ENCODE measurements at places on chromosomes 3 and 15.

GRCh38 chr3:189298469-189299375 is 127.0 kb downstream of the TPRG1 start:
- DNase-seq, result no peak

- DNase-seq, result peak; percentile 77
These were observed at the start of the genes BBS4 and HIGD2B for GRCh38 chr15:72685925-72686794. BBS4 (plus strand) TSS chr15:72686207; CDS start chr15:72686228, 21 bp downstream. HIGD2B (minus strand) TSS chr15:72686182; CDS start chr15:72676374, 9,808 bp downstream.

GRCh38 chr3:94822298-94822697 is 759.4 kb downstream of the NSUN3 start:
- DNase-seq, result no peak

DNA sequence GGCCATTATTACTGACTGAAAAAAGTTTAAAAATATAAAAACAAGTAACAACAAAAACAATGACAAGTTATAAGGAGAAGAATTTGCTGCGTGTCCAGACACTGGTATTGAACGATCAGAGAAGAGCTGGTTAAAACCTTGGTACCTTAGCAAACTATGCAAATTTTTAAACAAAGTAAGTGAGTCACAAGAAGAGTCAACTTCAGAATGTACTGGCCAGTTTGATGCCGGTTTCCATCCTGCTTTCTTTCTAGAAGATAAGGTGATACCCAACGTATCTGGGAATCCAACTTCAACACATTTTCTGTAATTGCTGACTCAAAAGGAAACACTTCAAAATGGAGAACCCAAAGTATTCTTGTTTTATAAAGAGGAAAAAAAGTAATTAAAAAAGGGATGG is 49.8 kb downstream of the RUBCN start:
- DNase-seq, result no peak

GRCh38 chr3:170867143-170867937 is 2.7 kb downstream of the RPL22L1 start:
- no peak for DNase-seq

- DNase-seq, result no peak
These were observed 21.4 kb downstream of the TPM1 start for GRCh38 chr15:63063877-63064409.

DNA sequence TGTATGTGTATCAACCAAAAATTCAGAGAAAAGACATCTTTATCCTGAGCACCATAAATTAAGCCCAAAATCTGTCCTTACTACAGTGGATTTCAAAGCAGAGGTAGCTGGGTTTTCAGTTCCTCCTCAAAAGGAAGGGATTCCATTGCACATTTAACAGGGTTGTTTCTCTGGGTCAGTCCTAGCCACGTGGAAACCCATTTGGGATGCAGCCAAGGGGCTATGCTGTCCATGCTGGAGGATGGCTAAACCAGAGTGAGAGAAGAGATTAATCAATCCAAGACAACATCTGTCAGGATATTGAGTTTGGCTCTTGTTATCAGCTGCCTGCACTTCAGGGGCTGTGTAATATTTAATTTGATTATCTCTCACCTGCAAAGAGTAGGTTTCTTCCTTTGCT is 28.1 kb downstream of the LSAMP start:
- no peak for DNase-seq

DNA sequence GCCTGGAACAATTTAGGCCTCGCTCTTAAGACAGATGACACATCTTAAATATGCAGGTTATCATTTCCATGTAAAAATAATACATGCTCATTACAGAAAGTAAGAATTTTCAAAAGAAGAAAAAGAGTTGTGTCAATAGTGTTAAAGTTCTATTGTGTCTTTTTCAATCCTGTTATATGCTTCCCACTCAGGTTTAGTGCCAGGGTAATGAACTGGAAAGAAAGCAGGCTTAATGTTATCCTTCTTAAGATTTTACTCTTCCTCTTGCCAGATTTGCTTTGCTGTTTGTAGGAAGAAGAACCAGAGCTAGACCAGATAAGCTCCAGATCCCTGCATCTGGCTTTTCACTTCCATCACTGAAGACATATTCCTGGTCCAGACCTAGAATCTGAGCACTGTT is 128.6 kb downstream of the TPRG1 start:
- DNase-seq, result no peak

DNA sequence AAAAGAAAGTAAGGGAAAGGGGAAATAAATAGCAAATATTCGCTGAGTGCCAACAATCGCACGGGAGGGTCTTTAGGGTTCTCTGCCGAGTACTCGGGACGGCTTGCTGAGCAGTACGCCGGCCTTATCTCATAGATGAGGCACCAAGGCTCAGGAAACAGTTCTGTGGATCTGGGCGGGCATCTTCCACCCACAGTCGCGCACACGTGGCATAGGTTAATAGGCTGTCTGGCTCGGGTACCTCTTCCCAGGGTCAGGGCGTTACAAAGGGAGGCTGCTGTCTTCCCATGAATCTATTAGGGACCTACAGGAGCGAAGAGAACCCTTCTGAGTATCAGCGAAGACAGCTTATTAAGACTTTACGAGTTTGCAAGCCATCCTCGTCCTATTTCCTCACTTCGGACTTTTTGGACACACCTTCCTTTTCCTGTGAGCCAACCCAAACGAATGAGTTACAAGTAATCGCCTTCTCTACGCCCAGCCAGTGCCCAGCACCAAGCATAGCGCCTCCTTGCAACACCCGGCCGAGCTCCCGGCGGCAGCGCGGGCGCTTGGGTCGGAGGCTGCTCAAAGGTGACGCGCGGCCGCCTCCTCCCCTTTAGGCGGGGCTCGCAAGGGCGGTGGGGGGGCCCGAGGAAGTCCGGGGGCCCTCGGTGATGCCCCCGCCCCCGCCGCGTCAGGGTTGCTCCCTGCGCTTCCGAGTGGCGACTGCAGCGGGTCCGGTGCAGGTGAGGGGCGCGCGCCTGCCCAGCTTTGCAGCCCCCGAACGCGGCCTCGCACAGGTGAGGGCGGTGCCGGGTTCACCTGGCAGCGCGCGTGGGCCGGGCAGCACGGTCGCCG is at the start of gene MCTP2:
MCTP2 (plus strand) TSS at position 679 of the 840 bp plus-strand sequence. CDS start 66,705 bp downstream, outside the sequence.
- DNase-seq, result no peak

- DNase-seq, result no peak
These were observed 3.7 kb upstream of the ZNF609 start for GRCh38 chr15:64456634-64457108.

DNA sequence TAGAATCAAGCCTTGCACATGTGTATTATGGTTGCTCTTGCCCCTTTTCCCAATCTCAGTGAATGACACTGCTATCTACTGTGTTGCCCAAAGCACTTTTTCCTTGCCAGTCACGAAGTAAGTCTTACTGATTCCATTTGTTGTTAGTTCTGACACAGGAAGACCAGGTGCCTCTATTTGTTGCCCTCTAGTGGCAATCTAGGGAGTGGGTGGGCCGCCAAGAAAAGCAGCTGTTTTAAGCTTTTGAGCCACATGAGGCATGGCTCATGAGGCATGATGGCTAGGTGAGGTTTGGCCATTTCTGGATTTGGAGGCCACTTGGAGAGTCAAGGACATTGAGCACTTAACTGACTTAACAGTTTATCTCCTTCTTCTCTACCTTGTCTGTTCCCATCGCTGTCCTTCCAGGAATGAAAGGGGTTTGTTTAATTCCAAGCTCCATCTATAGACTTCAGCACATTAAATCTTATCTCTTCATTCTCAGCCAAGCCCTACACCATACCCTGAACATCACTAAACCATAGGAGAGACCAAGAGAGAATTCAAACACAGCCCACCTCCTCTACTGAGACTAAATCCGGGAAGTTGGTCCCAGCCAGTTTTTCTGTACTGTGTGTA is 103.1 kb downstream of the HCN4 start:
- peak; percentile 46 for DNase-seq

- peak; percentile 29 for DNase-seq
These were observed 207.4 kb downstream of the OPA1 start for GRCh38 chr3:193800138-193801043.

GRCh38 chr3:94561094-94561493 is 498.2 kb downstream of the NSUN3 start:
- no peak for DNase-seq

GRCh38 chr3:43534675-43535074 is 87.1 kb downstream of the ANO10 start:
- no peak for DNase-seq

DNA sequence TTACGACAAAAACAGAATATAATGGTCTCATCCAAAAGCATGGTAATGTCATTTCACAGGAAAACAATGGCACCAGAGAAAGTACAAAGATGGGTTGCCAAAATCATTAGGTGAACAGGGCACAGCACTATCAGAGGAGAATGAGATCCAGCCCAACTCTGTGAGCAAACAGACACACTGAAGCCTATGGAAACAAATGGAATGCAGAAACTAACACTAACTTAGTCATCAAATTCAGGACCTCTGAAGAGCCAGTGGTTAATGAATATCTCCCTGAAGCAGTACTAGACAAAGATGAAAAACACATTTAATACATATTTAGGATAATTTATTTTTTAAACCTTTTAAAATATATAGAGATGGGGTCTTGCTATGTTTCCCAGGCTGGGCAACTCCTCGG is 14.6 kb upstream of the RPS17 start:
- no peak for DNase-seq

DNA sequence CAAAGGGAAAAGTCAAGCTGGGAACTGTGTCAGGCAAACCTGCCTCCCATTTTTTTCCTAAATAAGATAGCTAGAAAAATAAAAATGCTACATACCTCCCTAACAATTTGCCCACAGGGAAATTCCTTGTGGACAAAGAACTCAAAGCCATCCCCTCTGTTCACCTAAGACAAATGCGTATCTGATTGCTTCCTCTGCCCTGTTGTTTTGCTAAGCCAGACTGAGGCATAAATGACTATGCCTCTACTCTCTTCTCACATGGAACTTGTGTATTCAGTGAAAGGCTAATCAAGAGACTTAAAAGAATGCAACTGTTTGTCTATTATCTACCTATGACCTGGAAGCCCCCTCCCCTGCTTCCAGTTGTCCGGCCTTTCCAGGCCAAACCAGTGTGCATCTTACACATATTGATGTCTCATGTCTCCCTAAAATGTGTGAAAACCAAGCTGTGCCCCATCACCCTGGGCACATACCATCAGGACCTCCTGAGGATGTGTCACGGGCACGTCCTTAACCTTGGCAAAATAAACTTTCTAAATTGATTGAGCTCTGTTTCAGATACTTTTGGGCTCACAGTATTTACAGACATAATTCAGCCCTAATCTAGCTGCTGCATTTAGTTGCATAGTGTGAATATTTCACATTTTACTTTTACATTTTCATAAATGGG is 15.8 kb downstream of the CHD2 start:
- DNase-seq, result no peak

GRCh38 chr15:64949383-64950186 is 37.9 kb downstream of the ANKDD1A start:
- no peak for DNase-seq

DNA sequence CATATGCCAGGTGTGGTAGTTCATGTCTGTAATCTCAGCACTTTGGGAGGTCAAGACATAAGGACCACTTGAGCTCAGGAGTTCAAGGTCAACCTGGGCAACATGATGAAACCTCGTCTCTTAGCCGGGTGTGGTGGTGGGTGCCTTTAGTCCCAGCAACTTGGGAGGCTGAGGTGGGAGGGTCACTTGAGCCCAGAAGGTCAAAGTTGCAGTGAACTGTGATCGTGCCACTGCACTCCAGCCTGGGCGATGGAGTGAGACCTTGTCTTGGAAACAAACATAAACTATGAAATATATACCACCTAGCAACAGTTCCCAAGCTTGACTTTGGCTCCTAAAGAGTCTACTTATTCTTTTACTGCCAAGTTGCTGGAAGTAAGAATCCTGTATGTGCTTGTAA is 30.9 kb downstream of the UBE3A start:
- no peak for DNase-seq

GRCh38 chr3:36058404-36059030 is 321.8 kb upstream of the STAC start:
- DNase-seq, result no peak

DNA sequence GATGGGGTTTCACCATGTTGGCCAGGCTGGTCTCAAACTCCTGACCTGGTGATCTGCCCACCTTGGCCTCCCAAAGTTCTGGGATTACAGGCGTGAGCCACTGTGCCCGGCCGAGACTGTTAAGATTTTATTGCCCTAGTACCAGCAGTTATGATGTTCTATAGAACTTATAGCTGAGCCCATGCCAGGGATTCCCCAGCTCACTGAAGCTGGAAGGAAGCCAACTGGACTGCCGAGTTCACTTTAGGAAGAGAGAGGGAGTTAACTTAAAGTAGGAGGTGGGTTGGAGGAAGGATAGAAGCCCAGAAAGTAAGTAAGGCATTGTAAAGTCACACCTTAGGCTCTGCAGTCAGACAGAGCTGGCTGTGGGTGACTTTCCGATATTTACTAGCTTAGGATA is 101.1 kb upstream of the BOC start:
- DNase-seq, result no peak

DNA sequence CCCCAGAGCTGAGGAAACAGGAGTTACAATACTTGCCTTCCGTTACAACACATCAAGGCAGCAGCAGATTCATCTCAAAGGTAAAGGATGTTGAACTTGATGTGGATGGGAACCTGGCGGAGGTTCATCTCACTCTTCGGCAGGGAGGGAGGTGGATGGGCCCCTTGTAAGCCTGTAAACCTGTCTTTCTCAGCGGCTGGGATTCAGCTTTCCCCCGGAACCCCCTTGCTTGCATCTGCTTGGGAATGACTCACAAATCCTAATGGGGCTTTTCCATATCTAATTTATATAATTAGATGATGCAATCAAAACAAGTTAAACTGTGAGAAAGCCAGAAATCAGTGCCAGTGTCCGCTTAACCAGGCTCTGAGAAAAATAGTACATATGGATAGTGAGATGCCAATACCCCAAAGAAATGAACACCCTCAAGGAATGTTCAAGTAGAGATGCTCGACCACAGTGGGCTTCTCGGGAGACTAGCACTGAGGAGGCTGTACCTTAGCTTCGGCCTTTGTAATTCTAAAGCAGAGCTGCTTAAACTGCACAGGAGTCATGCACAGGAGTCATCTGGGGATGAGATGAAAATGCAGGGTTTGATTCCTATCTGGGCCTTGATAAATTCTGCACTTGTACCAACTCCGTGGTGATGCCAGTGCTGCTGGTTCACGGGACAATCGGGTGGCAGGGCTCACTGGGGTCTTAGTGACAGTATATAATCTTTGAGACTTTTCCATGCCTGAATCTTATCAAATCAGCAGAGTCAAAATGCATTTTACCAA is 2.2 kb upstream of the FAM240A start:
- no peak for DNase-seq

DNA sequence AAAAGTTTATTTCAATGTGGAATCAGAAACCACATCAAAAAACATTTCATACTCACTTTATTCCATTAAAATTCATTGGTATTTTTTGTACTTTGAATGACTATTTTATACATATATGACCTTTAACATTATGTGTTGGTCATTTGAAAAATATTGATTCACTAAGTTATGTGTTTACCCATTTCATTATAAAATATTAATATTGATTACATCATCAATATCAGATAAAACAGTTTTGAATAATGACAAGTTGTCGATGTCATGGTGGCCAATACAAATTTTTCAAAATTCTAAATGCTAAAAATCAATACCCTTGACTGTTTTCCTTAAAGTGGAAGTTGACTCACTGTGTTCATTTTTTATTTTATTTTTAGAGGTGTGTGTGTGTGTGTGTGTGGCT is 239.7 kb upstream of the ROBO1 start:
- no peak for DNase-seq

DNA sequence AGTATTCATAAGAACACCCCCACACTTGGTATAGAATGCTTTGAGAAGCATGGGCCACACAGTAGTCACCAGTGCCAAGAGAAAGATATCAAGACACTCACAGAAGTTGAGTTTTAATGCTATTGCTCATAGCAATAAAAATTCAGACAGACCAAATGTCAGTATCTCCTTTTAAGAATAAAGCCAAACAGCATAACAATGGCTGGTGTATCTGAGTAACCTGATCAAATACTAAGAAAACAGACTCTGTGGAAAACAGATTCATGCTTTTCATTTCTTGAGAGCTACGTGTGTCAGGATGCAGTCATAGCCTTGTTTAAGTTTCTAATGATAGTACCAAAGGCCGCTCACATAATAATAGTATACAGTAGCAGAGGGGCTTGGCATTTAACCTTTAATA is 778.5 kb downstream of the MECOM start:
- no peak for DNase-seq

Data from K562 (cell line).